Stimulated activated CD8-positive, alpha-beta memory T cell treated with anti-CD3 and anti-CD28 coated beads, Interleukin-4, amount 100 ng/mL, for 48 hours (primary cell): ENCODE measurements at places on chromosomes 6 and 20.

DNA sequence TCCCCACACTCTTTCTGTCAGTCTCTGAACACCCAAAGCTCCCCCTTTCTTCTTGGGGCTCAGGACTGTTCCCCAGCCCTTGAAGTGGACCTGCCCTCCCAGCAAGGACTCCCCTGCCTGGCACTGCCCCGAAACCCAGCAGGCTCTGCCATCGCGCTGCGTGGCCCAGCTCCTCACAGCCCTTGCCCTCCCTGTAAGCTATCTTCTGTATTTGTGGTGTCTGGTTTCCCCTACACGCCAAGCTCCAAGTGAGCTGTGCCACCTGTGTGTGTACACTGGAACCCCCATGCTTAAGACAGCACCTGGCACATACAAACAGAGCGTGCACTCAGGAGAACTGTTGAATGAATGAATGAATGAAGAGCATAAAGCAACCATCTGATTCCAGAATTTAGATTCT lies 57.7 kb downstream of the TMEM242 start:
- no peak for DNase-seq

GRCh38 chr6:27472182-27472616 lies 706 bp downstream of the ZNF184 start:
- peak; percentile 78 for DNase-seq

GRCh38 chr6:134034478-134034877 lies 17.9 kb downstream of the SLC2A12 start:
- DNase-seq, result no peak

DNA sequence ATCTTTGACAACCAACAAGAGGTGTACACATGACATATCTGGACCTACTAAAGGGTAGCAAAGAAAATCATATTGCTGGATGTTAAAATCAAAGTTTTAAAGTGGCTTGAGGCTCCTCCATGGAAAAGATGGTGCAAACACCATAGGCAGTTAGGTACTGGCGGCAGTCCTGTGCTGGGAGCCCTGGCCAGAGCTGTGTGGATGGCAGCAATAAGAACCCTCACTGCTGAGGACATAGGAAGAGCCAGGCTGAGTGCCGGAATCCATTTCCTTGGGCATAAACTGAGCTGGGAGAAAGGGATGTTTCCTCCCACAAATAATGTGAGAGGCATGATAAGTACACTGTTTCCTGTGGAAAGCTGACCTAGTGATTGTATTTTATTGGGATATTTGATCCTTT lies 89.9 kb downstream of the ARID1B start:
- DNase-seq, result no peak

DNA sequence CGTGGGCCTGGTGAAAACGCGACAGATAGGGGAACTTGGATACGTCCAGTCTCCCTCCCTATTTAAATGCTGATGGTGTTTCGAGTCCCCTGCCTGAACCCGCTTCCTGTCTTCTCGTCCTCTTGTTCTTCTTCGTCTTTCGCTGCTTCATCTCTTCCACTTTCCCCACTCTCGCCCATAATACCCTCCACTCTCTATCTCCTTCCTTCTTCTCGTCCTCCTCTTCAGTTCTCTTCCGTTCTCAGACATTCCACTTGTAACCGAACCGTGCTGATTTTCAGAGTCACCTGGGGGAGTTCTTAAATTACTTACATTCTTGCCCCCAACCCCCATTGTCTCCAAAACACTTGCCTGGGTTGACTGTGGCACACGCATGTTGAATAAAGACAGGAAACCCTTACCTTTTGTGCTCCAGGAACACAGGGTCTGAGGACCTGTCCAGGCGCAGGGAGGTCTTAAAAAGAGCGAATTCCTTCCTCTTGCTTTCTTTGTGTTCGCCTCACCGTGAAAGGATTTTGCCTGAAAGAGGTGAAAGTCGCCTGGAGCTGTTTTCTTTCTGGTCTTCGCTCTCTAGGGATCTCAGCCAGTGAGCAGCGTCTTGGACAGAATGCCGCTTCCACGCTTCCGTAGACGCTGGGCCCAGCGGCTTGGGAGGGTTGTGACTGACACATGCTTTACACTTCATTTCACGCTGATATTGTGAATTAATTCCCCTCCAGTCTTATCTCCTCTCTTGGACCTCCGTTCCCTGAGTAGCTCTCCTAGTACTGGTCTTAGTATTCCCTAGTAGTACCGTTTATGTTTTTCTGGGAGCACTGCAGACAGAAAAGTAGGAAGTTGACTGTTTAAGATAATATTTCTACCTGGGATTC lies 184.0 kb downstream of the GPX5 start:
- no peak for DNase-seq

DNA sequence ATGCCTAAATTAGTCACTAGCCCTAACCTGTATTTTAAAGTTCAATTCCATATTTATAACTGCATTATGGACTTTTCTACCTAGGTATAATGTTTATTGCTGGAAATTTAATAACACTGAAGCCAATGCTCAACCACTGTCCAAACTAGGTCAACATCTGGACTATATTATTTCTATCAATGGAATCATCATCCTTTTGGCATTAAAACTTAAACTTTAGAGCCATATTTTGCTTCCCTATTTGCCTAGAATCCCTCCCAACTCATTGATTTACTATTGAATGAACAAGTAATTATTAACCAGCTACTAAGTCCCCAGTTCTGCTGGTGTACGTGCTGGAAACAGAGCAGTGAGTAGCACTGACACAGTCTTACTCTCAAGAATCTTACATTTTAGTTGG lies 291.7 kb upstream of the SPTLC3 start:
- DNase-seq, result no peak

GRCh38 chr6:52160472-52161104 lies 25.6 kb upstream of the IL17A start:
- DNase-seq, result peak; percentile 34

GRCh38 chr6:34273242-34273805 lies 24.5 kb upstream of the SMIM29 start:
- DNase-seq, result no peak

GRCh38 chr6:70847106-70848084 lies 109.5 kb downstream of the B3GAT2 start:
- DNase-seq, result no peak

DNA sequence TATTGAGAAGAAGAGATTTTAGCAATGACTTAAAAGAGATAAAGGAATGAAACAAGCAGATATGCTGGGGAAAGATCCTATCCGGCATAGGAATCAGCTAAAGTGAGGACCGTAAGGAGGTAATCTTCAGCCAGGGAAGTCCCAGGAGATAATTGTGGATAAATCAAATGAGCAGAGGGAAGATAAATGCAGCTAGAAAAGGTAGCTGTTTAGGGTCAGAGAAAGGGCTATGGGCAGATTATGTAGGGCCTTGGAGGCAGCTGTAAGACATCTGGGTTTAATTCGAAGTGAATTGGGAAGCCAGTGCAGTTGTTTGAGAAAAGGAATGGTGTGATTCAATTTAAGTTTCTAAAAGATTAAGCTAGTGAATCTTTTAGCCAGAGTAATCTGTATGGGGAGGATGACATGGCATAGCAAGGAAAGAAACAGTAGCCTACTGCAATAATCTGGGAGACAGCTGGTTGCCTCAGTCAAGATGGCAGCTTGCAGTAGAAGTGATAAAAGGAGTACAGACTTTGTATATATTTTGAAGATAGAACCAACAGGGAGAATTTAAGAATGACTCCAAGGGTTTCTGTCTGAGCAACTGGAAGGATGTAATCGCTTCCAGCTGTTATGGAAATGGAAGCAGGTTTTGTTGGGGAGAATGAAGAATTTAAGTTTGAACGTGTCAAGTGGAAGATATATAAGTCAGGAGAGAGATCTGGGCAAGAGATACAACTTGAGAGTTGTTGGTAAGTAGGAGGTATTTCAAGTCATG lies 552.3 kb upstream of the FLRT3 start:
- no peak for DNase-seq

DNA sequence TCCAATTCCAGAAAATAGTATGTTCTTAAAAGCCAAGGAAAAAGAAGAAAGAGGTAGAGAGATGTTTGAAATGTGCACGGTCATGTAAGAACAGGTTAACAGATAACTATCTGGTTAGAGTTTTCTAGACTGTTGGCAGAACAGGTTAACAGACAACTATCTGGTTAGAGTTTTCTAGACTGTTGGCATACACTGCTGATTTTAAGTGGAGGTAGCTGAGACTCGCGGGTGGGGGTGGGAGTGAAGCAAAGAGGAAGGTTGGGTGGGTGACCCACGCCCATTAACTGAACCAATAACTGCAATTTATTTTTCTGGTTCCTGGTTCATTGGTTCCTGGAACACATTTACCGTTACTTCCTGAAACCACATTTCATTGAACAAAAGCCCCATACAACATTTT lies 157.5 kb downstream of the ELOVL4 start:
- DNase-seq, result no peak

- DNase-seq, result no peak
These were observed 80.4 kb upstream of the PDE10A start for GRCh38 chr6:165743366-165743898.

DNA sequence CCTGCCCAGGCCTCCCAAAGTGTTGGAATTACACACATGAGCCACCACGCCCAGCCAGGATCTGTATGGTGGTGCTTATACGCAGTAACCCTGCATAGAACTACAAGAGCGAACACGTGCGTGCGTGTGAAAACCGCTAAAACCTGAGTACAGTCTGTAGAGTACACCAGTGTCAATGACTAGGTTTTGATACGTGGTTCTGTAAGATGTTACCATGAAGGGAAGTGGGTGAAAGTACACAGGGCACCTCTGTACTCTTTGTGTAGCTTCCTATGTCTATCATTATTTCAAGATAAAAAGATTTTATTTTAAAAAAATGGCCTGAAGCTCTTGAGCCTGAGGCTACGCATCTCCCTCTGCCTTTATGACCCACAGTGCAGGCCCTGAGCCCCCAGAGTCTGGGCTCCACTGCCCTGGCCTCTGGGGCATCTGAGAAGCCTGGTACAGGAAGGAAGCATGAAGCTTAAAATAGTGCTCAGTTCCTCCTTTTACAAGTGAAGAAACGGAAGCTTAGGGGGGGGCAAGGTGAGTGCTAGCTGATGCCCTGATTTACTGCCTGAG lies 21.6 kb downstream of the LY86 start:
- DNase-seq, result peak; percentile 48

DNA sequence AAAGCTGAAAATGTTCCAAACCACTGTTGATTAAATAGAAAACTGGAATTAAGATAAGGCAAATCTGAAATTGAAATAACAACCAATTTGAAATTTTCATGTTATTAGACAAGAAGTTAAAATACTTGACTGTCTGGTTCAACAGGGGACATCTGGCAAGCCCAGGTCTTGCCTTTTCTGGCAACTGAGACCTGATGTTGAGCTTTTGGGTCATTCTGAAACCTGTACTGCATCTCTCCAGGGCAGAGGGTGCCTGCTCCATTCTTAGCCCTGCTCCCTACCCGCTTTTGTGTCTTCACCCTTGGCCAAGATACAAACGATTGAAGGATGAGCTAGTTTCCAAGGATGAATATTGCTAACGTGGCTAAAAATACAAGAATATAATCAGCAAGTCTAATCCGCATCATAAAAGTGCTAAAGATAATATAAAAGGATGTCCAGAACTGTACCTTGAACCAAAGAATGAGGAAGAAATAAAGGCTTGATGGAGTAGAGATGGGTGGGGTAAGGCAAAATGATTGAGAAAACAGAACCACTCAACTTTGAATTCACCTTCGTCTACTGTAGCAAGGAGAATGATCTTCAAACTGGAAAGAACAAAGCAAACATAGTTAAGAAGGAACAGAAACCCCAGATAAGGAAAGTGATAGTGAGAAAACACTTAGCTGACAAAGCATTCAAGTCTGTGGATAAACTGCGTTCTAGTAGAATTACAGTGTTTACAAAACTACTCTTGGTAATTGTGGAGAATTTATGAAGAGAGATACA lies 109.8 kb upstream of the MAN1A1 start:
- DNase-seq, result no peak

- no peak for DNase-seq
These were observed 10.2 kb upstream of the RBBP8NL start for GRCh38 chr20:62437496-62437895.

- no peak for DNase-seq
These were observed 210.8 kb upstream of the EXOC2 start for GRCh38 chr6:903761-904160.

DNA sequence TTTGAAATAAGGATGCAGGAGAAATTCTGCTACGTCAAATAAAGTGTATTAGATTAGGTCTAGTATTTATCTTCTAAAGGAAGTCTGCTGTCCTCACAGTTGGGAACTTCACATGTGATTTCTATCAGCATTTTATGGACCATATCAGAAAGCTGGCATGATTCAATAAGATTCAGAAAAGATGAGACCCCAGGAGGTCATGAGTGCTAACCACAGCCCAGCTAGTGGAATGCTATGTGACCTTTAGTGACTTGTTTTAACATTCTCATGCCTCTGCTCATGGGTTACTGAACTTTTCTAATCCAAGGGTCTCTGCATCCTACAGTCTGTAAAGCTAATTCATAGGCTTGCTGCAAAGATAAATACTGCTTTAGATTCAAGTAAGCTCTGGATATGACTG lies 150.1 kb downstream of the GMPR start:
- no peak for DNase-seq

- peak; percentile 36 for DNase-seq
These were observed 93.9 kb downstream of the RNASET2 start for GRCh38 chr6:166862287-166862977.

DNA sequence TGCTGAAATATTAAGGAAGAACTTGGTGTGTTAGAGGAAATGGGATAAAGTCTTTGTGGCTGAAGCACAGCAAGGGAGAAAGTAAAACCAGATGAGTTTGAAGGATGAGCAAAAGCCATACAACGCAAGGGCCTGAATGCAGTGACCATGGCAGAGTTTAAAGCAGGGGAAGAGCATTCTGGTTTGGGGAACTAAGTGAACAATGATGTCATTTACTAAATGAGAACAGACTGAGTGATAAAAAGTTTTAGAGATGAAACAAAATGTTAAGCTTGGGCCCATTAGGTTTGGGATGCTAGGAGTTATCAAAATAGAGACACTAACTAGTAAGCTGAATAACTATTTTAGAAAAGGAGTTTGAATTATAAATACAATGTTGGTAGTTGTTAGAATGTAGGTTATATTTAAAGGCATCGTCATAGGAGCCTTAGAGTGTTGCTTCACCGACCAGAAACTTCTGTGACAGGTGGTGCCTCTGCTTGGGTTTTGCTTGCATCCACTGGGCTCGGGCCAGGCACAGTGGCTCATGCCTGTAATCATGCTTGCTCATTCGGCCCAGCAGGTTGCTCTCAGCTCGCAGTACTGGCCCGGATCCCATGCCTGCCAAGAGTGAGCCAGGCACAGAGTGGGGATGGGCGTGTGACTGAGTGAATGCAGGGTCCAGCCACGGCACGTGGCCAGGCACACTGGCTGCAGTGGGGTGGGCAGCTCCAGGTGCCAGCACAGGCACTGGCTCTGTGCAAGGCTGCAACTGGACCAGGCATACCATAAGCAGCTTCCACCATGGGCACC lies 37.4 kb upstream of the OPRM1 start:
- no peak for DNase-seq
